ENCODE measurements at places on chromosomes 16 and 17.
A peak's percentile ranks its signal among the peaks of the same experiment; 100 is the strongest.

DNA sequence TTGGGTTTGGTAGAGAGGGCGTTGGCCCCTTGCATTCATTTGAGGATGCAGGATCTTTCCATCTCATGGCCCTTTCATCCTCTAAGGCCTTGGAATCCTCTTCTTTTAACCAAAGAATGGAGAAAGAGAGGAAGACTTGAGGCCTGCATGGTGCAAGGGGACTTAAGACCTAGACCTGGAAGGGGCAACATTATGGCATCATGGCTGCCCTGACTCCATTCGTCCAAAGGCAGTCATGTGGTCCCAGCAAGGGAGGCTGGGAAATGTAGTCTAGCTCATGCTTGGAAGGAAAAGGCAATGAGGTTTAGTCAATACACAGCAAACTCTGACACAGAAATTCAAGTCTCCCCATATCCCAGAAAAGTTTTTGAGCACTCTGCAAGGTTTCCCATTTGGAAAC, 30.7 kb upstream of the CDRT4 start:
- no peak for DNase-seq

GRCh38 chr16:26382586-26382985, 684.1 kb upstream of the C16orf82 start:
- DNase-seq = no peak

- no peak for DNase-seq
These were observed 1.2 kb upstream of the GRB7 start for GRCh38 chr17:39736319-39737165.

DNA sequence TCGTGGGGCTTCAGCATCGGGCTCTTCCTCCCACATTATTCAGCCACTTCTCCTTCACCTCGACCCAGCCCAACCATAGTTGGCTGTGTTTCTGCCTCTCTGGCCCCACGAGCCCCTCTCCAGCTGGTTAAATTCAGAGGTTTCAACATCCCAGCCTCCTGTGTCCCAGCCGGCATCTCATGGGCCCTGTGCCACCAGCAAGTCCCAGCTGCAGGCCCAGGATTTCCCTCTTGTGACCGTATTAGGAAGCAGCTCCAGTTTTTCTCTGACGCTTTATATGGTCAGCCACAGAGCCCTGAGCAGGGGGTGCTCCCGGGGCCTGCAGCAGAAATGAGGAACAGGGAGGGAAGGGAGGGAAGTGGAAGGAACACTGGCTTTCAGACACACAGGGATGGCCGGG, 27.4 kb downstream of the MYH11 start:
- DNase-seq = peak; percentile 9

DNA sequence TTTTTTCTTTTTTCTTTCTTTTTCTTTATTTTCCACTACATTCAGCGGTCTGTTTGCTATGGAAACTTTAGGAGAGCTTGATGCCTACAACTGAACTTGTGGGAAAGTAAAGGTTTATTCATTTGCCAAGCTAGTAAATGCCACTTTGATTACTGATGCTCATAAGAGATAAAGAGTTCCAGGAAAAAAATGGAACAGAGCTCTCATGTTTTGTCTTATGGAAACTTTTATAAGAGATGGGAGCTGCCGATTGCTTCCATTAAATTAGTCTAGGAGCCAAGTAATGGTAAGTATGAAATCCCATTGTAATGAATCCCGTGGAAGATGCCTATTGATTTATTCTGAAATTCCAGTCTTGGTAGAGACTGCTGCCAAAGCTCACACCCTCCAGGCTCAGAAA, 7.1 kb downstream of the ANKFN1 start:
- DNase-seq = no peak

GRCh38 chr17:65195716-65196115, 58.5 kb downstream of the RGS9 start:
- no peak for DNase-seq
